DMS79 (cell line): ENCODE measurements at places on chromosomes 11 and 22.
A peak's percentile ranks its signal among the peaks of the same experiment; 100 is the strongest.

DNA sequence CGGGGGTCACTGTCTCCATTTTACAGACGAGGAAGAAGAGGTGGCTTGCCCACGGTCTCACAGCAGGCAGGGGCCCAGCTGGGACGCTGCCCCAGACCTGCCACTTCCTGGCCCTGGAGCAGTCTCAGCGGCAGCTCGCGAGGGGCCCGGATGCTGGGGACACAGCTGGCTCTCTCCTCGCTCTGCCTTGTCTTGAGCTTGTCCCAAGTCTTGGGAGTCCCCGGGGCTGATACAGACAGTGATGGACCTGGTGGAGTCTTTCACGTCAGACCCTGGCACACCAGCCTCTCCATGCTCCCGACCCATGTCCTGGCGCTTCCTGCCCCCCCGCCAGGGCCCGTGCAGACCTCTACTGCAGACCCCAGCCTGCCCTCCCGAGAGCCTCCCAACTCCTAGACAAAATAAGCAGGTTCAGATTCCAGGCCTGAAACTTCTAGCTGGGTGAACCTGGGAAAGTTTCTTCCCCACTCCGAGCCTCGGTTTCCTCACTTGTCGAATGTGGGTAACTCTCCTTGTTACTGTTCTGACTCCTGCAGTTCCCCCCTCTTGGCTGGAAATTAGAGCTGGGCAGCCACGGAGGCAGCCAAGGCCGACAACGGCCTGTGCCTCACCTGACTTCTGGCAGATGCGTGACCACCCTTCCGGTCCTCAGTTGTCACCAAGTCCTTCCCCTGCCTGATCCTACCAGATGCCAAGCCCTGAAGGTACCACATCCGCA, 145.4 kb downstream of the CACNA1I start:
- no peak for DNase-seq

DNA sequence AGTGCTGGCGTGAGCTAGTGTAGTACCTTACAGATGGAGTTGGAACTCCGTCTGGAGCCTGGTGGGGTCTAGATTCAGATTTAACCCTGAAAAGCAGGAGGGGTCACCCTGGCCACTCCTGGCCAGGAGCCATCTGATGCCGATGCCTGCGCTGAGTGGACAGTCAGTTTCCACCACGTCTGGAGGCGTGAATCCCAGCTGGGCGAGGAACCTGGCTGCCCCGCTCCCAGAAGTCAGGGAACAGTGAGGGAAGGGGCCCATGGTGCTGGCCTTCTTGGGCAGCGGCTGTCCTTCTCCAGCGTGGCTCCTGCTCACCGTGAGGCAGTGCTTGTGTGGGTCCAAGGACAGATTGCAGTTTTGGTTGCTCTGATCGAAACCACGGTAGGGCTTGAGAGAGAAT, 76.3 kb downstream of the PARVB start:
- no peak for DNase-seq

- DNase-seq, result no peak
Observed at GRCh38 chr22:50641696-50642607, 14.0 kb upstream of the ARSA start.

DNA sequence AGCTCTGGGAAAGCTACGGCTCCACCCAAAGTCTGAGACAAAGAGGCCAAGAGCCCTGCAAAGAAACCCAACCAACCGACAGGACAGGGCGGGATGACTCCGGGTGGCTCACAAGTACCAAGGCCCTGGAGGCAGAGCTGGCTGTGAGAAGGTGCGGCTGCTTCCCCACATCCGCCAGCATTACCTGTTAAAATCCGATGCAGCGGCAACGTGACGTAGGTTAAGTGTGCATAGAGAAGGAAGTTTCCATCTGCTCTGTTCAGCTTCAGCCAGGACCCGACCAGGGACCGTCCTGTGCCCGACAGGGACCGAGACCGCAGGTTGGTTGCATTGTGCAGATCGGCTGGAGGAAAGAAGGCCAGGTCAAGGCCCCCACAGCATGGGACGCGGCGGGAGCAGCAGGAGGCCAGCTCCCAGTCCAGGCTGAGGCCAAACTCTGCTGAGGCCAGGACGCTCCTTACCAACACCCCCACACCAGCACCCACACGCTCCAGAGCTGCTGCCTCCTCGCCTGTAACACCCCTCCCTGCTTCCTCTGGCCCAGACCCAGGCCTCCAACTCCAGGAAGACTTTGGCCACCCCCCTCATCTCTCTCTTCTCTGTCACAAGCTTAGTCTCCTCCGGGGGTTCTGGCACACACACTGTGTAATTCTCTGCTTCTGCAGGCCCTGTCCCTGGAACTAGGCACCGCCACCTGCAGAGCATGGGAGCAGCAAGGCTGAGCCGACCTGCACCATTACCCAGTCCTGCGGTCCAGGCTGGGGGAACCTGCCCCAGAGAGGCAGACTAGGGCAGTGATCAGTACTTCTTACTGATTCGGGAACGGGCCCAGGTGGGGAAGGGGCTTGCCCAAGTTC, 34.1 kb downstream of the NUP50 start:
- peak; percentile 24 for DNase-seq

DNA sequence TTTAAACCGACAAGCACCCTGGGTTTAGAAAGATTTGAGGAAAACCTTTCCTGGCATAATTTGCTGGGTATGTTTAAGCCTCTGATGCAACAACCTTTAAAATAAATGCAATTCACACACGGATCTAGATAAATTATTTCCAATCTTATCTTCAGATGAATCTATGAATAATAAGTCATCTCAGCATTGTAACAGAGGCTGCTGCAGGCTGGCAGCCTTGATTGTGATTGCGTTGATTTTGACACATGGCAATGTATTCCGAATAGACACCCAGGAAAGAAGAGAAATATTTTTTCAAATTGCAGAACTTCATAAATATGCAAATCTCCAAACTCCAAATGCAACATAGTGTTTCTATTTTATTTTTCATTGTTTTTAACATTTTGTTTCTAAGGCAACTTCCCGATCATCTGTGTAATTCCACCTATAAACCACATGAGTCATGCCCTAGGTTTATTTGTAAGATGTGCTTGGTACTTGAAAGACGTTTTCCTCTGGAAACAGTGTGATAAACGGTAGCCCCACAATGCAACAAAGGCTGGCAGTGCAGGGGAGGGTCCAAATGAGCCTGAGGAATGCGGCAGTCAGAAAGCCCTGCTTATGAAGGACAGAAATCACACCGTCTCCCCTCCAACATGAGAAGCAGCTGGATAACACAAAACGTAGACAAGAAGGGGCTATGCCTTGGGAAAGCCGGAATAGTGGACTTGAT, 359.0 kb downstream of the BRD1 start:
- DNase-seq, result no peak

DNA sequence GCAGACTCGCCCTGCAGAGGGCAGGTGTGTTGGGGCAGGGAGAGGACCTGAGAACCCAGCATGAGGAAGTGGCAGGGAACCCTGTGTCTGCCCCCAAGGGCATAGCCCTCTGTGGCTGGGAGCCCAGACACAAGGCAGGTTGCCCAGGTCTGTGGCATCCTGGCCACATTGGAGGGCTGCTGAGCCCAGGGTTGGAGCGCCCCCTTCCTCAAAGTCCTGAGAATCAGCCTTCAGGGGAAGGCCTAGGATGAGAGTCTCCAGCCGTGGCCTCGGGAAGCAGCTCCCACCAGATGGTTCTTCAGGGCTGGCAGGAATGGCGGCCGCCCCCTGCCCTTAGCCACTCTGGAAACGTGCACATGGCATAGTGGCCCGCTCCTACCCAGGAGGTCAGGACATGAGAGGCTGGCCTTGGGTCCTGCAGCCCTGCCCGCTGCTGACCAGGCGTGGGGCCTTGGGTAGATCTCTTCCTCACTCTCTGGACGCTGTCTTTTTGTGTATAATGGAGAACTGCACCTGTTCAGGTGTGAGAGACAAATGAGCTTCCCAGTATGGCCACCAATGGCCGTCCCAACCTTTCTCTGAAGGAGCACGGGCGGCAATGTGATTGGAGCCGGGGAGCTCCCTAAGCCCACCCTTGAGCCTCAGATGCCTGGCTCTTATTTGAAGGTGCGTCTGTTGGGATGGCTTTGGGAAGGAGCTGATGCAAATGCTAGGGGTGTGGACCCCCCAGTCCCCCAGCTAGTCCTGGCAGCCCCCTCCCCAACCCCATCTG, 4.6 kb upstream of the CDC42BPG start:
- no peak for DNase-seq

- no peak for DNase-seq
Observed at GRCh38 chr22:43234264-43234988, 47.5 kb upstream of the TTLL12 start.

DNA sequence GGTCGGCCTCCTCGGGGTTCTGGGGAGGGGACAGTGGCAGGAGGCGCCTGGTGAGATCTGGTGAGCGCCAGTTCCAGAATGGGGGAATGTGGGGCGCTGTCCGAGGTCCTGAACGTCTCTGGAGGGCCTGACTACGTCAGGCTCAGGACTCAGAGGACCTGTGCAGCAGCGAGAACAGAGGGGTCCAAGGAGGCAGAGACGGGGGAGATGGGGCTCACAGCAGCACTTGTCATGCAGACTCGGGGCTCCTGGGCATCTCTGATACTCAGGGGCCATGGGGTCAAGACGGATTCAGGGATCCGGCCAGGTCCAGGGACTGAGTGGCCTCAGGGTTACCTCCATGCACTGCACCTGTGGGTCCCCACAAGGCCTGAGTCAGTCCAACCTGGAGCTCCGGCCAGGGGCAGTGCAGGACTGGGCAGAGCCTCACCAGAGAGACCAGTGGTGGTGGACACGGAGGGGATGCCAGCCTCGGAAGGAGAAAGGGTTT, 92.2 kb downstream of the BRD1 start:
- no peak for DNase-seq

GRCh38 chr11:120867531-120867930, 156.4 kb upstream of the TBCEL start:
- DNase-seq, result no peak

DNA sequence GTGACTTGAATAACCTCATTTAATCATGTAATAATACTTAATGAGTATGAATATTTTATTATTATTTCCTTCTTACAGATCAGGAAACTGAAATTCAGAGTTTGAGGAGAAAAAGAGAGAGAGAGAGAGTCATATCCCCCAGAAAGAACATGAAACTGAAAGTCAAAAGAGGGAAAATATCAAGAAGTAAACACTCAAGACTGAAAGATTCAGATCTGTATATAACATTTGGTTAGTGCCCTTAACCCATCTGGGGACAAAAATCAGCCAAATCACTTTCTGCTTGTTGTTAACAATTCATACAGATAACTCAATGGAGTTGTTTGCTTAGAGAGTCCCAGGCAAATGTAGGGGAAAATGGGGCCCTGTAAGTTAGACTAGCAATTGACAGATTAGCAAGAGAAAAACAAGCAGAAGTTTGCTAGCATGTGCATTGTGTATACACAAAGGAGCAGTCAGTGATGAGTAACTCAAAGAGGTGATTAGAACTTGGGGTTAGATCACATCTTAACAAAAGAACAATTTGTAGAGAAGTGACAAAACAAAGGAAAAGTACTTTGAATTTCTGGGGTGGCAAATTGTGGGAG, 25.9 kb upstream of the MMP13 start:
- no peak for DNase-seq

- DNase-seq, result no peak
Observed at GRCh38 chr11:7422544-7423331, 62.6 kb upstream of the OLFML1 start.

DNA sequence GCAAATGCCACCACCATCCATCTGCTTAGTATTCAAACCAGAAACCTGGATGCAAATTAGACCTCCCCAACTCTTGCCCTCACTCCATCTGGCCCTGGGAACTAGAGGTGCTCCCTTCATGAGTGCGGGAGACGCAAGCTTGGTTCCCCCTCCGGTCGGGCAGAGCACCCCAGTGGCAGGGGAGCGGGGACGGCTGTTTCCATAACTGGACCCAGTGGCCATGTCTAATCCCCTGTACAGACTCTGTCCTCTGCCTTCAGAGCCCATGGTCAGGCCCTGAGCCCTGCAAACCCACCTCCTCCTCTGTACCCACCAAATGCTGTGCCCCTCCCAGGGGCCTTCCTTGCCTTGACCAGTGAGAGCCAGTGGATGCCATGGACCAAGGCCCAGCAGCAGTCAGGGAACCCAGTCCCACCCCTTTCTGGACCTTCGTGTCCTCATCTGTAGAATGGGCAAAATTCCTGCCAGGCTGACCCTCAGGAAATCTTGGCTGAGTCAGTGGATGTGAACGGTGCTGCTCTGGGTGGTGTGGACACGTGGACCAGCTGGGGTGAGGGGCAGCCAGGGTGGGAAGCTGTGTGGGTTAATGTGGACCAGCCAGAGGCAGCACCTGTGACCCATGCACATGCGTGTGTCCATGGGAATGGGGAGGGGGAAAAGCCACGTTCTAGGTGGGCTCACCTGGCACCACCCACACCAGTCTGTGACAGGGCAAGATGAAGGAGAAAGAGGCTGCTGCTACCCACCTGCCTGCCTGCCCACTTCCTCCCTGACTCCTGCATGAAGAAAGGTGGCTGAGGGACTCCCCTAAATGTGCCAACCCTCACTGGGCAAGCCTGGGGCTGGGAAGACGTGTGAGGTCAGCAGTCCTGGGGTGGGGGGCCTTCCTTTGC, 72.8 kb downstream of the LRRC32 start:
- DNase-seq, result no peak

DNA sequence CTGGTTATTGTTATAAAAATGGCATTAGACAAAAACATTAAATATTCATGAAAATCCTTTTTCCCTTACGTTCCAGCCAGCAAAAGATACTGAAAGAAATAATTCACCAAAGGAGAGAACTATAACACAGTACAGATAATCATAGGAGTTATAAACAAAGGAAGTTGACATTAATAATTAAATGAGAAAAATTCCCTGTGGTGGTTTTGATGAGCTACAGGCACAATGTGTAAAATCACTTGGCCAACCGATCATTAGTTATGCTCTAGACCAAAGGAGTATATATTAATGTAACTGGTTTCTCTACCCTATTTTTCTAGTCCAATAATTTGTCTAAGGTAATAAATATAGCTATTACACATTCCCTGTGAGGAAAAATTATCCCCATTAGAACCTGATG, 534.7 kb downstream of the CNTN5 start:
- DNase-seq, result no peak

- DNase-seq, result no peak
Observed at GRCh38 chr11:12170984-12171383, 60.6 kb downstream of the MICAL2 start.

GRCh38 chr22:44293876-44294275, 18.9 kb downstream of the SHISAL1 start:
- no peak for DNase-seq

DNA sequence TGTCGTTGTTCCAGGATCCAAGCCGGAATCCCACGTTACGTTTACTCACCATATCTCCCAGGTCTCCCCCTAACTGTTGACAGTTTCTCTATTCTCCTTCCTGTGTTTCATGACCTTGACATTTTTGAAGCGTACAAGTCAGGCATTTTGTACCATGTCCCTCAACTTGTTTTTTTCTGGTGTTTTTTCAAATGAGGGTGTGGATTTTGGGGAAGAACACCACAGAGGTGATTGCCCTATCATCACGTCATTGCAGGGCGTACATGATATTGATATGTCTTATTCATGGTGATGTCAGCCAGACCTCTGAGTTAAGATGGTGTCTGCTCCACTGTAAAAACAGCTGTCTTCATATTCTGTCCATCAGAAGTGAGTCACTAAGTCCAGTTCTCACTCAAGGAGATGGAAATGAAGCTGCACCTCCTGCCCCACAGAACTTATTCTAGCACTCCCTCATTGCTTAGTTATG, 28.3 kb upstream of the SOX10 start:
- DNase-seq, result no peak
